ENCODE measurements at places on chromosomes 1 and 21.

DNA sequence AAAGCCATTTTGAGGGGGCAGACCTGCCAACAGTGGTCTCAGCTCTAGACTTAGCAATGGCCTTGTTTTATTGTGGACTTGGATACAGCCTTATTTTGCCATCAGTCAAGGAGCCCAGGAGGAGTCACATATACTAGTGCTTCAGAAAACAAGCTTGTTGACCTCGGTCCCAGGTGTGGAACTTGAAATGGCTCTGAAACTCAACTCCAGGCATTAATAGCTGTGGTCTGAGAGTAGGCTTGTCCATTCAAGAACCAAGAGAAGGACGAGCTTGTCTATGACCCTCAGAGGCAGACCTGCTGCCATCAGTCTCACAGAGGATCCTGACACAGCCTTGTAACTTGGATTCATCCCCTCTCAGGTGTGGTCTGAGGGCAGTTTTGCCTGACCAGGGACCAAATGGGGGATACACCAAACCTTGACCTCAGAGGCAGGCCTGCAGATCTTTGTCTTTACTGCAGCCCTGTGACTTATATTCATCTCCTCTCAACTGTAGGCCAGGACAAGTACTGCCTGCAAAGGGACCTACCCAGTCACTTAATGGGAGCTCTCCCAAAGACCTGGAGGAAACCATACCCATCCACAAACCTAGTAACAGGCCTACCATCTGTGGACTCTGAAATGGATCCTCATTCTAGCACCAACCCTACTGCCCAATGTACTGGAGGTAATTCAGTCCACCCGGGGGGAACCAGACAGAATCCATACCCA is 33.1 kb downstream of the OR6Y1 start:
- no peak for DNase-seq

DNA sequence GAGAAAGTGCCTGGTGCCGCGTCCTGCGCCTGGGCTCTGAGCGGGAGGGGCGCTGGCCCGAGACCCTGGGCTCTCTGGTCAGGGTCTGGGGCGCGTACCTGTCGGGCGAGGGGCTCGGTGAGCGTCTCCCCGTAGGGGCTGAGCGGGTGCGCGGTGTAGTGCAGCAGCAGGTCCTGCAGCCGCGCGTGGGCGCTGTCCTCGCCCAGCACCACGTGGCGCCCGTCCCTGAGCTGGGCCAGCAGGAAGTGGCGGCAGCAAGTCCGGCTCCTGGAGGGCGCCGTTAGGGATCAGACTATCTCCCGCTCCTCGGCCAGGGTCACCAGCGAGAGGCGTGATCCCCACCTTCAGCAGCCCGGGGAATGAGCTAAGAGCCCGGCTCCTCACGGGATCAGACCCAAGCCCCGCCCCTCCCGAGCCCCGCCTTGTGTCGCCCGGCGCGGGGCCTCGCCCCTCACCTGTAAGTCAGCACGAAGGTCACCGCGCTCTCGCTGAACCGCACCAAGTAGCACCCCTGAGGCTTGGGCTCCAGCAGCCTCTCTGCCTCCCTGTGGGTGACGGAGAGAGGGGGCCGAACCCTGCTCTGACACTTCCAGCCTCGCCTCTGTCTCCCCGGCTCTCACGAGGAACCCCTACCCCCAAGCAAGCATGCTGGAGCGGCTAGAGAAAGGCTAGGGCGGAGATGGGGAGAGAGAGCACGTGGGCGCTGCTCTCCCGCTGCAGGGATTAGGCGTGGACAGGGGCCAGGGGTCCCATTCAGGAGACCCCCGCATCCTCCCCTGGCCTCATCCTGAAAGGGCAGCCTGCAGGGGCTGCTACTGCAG is 2.7 kb downstream of the SH2D2A start:
- DNase-seq = peak; percentile 70

GRCh38 chr1:29144178-29144577 is 20.5 kb upstream of the TMEM200B start:
- DNase-seq = no peak

DNA sequence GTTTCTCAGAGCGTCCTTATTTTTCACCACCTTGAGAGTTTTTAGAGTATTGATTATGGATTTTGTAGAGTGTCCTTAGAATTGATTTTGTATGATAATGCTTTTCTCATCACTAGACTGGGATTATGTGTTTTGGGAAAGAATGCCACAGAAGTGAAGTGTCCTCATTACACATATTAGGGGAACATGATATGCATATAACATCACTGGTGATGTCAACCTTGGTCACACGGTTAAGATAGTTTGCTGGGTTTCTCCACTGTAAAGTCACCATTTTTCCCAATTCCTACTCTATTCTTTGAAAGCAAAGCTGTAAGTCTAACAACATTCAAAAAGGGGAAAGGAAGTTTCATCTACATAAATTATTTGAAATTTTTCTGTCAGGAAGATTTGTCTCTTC is 39.6 kb upstream of the PALMD start:
- DNase-seq = no peak

DNA sequence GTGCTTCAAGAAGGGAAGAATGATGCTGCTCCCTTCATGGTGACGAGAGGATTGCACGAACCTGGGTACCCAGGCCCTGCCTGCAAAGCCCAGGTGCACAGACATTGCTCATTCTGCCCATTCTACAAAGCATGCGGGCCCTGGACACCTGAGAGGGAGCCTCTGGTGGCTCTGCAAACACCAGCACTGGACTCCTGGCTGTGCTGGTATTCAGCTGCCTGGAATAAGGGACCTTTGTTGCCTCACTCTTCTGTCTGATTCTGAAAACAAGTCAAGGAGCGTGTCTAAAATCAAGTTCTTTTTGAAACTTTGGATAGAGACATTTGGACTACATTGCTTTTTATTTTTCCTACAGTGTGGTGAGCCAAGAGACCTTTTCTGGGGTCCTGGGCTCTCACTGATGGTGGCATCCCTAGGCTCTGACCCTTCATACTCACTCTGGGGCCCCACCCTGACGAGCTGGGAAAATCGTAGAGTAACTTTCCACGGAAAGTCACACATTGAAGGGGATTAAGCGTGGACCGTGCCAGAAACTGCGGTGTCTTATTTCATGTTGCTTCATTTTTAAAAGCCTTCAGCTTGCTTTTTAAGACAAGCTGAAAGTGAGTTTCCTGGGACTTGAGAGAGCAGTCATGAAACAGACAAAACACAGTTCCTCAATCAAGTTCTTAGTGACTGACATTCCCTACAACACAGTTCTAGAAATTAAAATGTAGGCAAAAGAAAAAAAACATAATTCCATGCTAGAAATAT is 24.0 kb downstream of the ABCA4 start:
- DNase-seq = no peak

GRCh38 chr1:20829531-20829930 is 42.4 kb upstream of the HP1BP3 start:
- DNase-seq = no peak

DNA sequence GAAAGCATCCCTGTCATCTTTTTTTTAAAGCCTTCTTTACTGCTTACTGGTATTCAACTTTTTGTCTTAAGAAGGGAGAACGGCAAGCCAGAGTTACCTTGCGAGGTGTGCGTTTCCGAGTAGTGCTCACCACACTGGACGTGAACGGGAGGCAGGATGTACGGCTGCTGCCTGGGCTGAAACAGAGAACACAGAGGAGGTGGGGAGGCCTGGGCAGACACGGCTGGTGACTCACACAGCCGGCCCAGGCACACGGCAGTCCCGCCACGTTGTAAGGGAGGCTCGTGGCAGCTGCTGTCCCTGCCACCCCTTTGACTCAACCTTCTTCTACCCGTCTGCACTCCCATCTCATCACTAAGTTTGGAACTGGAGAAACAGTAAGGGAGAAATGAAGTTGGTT is 105.8 kb downstream of the SMYD2 start:
- no peak for DNase-seq

- no peak for DNase-seq
These were observed 31.6 kb downstream of the LHX4 start for GRCh38 chr1:180261524-180262155.

- DNase-seq = no peak
These were observed 102.6 kb upstream of the GRIK1 start for GRCh38 chr21:30042443-30042842.

DNA sequence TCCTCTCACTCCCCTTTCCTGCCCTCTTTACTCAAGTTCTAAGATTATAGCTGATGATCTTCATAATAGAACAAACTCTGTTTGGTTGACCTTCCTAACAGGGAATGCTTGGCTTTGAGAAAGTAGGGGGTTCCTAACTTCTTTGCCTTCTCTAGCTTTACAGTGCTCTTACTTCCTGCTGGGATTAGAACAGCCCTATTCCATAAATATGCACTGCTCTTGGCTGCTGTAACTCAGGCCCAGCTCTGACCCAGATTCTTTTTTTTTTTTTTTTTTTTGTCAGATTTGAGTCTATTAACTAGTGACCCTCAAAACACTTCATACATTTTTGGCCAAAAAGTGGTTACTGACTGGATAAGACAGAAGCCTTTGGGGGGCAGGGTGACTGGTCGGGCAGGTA is 39.4 kb upstream of the PIGV start:
- no peak for DNase-seq

GRCh38 chr1:68620571-68620970 is 123.7 kb upstream of the DEPDC1 start:
- DNase-seq = no peak

DNA sequence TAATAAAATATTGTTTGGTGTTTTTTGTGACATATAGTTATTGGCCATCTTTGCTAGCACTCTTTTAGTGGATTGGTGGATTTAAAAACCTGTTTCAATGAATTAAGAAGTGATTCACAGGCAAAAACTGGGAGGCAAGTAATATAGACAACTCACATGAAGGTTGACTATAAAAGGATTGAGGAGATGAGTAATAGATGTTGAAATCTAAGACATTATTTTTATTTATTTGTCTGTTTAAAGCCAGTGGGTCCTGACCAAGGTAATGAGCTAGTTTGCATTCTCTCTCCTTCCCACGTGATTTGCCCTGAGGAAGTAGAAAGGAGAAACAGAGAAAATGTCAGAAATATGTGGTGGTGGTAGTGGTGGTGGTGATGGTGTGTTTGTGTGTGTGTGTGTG is 351.5 kb upstream of the ZP4 start:
- no peak for DNase-seq

DNA sequence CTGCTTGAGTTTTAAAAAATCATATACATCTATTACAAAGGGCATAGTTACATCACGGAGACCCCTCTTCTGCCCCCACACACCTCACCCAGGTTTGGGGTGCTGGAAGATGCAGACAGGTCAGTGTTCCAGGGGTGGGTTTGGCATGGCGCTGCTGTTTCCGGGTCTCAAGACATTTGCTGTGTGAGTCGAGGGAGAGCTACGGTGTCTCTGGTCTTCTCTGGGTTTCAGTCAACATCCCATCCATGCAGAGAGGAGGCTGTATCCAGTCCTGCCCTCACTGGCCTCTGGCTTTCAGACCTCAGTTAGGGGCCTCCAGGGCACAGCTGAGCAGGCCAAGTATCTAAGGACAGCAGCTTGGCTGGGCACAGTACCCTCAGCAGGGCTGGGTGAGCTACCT is 28.6 kb upstream of the DISP3 start:
- DNase-seq = no peak

DNA sequence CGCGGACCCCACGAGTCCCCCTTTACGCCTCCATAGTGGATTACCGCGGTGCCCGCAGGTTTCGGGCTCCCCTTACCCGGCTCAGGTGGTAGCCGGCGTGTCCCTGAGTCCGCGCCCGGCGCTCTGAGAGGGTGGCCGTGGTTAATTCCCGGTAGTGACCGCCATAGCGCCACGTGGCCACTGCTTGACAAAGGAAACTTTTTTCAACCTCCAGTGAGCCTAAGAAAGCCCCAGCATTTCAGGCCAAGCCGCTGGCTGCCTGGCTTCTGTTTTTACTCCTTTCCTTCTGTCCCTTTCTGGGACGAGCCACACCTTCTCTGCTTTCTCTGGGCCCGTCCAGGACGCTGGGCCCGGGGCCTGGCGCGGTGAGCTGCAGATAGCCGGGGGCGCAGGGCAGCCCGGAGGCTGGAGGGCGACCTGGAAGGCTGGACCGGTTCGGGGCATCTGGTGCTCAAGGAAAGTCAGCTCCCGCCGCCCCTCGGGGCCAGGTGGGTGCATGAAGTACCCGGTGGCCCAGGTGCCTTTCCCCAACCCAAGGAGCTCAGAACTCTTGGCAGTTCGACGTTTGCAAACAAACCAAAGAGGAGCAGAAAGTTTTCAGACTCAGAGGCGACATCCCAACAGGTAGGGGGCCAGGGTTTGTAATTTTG is 540 bp upstream of the C1orf198 start:
- DNase-seq = no peak

DNA sequence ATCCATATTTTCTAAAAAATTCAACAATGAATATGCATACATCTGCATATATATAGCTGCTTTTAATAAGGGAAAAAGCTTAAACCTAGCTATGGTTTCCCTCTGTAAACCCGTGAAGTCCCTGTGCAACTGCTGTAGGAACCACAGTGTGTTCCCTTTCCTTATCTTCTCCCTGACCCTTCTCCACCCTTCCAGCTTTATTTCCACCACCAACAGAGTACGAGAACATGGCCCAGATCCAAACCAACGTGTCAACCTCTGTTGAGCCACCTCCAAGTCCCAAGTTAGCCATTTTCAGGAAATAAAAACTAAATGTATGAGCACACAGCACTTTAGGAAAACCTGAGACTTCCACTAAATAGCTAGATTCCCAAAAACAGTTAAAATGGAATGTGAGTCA is 20.3 kb downstream of the SUSD4 start:
- DNase-seq = no peak

- no peak for DNase-seq
These were observed 44.1 kb downstream of the XCL2 start for GRCh38 chr1:168499688-168500049.

DNA sequence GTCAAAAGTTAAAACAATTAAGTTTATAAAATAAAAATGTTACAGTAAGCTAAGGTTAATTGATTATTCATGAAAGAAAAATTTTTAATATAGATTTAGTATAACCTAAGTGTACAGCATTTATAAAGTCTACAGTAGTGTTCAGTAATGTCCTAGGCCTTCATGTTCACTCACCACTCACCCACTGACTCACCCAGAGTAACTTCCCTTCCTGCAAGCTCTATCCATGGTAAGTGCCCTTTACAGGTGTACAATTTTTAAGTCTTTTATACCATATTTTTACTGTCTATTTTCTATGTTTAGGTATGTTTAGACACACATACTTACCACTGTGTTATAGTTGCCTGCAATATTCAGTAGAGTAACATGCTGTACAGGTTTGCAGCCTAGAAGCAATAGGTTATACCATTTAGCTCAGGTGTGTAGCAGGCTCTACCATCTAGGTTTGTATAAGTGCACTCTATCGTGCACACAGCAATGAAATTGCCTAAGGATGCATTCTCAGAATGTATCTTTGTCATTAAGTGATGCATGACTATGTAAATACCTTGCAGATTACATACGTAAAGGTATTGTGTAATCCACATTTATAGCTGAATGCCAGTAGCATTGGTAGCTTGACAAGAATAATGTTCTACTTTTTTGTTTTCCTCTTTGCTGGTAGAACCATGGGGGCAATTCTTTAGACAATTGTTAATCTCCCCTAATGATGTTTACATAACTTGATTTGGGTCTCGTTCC is 35.7 kb upstream of the GPR88 start:
- no peak for DNase-seq

DNA sequence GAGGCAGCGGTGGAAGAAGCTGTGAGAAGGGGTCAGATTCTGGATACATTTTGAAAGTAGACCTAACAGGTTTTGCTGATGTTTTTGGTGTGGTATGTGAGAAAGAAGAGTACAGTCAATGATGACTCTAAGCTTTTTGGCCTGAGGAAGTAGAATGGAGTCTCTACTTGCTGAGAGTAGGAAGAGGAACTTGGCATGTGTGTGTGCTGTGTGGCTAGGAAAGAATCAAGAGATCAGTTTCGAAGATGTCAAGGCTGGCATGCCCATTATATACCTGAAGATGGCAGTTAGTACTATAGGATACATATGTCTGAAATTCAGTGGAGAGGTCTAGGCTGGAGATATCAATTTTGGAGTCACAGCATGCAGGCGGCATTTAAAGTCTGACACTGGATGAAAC is 64.4 kb downstream of the MAB21L3 start:
- no peak for DNase-seq

All from NCI-H187 (cell line).